ENCODE measurements at places on chromosomes 1 and 21.

DNA sequence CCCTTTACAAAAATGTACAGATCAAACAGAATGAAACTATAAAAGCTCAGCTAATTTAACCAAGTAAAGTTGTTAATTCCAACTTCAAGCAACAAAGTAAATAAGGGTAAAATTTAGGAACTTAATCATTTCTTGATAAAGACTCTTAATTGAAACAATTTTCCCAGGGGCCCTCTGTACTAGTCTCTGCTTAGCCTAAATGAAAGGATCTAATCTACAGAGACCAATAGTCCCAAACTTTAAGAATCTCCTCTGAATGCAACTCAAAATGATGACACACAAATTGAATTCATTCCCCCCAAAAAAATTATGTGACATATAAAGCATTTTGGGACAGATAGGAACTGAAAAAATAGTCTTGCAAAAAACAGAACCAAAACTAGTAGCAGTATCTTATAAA lies 16.6 kb downstream of the EYA3 start:
- no peak for DNase-seq

GRCh38 chr1:195005338-195005737 lies 1602.9 kb downstream of the KCNT2 start:
- no peak for DNase-seq

GRCh38 chr1:212286556-212287131 lies 1.4 kb downstream of the PPP2R5A start:
- no peak for DNase-seq

DNA sequence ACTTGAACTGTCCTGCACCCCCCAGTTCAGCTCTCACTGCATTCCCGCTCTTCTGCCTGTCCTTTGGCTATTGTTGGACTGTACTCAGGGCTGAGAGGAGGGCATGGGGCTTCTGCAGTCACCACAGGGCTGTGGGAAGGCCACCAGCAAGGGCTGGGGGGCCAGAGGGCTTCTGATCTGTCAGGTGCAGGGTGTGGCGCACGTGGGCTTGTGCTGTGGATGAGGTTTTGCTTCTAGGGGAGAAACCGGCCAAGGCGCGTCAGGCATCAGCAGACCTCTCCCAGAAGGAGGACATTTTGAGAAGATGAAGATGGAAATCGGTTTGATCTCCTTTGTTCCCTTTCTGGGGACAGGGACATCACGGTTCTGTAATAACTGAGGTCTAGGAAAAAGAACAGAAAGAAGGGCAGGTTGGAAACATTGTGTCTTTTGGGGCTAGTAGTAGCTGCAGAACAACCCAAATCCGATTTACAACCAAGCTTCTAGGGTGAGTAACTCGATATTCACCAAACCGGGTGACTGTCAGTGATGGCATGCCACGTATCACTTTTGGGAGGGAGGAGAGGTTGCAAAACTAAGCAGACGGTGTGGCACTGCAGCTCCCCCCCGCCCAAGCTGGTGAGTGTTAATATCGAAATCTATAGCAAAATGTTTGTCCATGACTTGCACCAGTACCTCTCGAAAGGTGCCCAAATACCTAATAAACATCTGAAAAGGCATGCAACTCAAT lies 40.9 kb downstream of the AGPAT3 start:
- DNase-seq = no peak

GRCh38 chr1:11507309-11507708 lies 28.4 kb downstream of the DISP3 start:
- no peak for DNase-seq

- peak; percentile 19 for DNase-seq
These were observed 91.2 kb downstream of the SLC45A1 start for GRCh38 chr1:8409106-8409505.

DNA sequence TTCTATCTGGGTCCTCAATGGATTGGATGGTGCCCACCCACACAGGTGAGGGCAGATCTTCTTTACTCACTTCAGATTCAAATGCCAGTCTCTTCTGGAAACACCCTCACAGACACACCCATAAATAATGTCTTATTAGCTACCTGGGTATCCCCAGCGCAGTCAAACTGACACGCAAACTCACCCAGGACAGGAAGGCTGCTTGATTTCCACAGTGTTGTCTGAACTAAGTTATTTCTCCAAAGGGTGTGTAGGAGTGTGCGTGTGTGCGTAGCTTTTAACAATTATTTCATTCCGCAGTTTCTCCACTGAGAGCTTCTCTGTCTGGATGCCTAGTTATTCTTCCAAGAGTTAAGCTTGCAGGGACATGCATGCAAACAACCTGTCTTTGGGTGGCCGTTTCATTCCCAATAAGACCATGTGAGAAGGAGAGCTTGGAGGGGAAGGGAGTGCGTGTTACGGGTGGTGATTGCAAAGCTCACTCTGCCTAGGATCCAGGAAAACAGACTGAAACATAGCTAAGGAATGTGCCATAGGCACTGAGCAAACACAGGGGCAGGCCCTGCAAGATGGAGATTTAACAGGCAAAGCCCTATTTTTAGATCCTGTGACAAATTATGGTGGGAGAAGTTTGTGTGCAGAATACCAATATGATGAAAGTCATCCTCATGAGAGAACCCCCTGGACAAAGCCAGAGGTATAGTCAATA lies 269.7 kb downstream of the DYRK1A start:
- peak; percentile 49 for DNase-seq

- DNase-seq = no peak
These were observed 46.9 kb upstream of the POFUT2 start for GRCh38 chr21:45334591-45335081.

DNA sequence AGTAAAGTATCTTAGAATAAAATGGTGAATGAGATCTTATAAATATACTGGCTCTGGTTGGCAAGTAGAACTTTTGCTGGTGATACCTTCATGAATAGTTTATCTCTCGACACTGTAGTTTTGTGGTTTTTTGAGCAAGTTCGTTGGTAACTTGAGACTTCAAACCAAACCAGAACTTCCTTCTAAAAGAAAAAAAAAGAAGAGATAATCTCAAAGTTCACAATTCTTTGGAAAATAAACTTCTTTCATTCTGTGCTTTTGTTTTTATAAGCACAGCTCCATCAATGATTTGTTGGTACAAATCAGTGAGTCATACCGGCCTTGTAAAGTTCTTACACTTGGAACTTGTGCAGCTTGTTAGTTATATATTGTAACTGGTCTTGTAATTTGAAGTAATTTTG lies 2.3 kb downstream of the HIPK1 start:
- DNase-seq = no peak

GRCh38 chr1:214332946-214333798 lies 52.2 kb downstream of the SMYD2 start:
- no peak for DNase-seq

- peak; percentile 33 for DNase-seq
These were observed 397.9 kb upstream of the TMPRSS15 start for GRCh38 chr21:18801468-18801867.

DNA sequence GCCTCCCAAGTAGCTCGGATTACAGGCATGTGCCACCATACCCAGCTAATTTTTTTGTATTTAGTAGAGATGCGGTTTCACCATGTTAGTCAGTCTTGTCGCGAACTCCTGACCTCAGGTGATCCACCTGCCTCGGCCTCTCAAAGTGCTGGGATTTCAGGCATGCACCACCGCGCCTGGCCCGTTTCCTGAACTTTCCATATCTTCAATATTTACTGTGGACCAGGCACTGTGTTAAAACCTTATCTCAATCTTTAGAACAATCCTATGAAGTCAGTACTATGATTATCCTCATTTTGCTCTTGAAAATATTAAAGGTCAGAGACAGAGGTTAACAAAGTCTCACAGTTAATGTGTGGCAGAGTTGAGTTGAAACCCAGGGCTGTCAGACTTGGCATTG lies 1.6 kb upstream of the ADCY10 start:
- DNase-seq = no peak

- DNase-seq = no peak
These were observed 425.4 kb downstream of the ADGRL2 start for GRCh38 chr1:82226186-82226505.

GRCh38 chr1:4170548-4171340 lies 270.7 kb upstream of the C1orf174 start:
- no peak for DNase-seq

GRCh38 chr1:3999941-4000735 lies 100.1 kb upstream of the C1orf174 start:
- no peak for DNase-seq

DNA sequence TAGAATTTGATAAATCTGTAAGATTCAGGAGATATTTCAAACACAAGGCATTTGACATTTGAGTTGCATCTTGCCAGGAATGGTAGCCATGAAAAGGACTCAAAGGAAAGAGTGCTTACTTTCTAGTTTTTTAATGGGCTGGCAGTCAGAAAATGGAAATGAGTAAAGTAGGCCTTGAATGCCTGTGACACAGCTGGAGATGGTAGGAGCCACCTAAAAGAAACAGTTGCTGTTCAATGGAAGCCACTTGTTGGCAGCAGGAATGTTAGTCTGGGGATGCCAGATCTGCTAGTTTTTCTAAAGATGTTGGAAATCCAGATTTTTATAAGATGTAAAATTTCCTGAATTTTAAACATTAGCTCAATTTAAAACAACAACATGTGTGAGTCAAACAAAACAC lies 43.6 kb downstream of the CACHD1 start:
- DNase-seq = no peak

DNA sequence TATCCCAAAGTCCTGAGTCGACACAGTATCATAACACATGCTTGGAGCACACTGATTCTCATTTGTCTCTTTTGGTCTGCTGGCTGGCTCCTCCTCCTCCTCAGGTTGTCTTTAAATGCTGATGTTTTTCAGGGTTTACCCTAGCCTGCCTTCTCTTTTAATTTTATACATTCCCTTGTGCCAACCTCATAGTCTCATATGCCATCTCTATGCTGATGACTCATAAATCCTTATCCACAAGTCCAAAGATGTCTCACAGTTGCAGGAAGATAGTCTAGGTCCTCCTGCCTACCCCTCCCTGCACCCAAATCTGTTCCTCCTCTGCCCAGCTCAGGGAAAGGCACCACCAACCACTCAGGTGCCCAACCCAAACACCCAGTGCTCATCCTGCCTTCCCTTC lies 108.3 kb downstream of the SIPA1L2 start:
- peak; percentile 11 for DNase-seq

- DNase-seq = no peak
These were observed 13.2 kb downstream of the KRTAP26-1 start for GRCh38 chr21:30306884-30307283.

DNA sequence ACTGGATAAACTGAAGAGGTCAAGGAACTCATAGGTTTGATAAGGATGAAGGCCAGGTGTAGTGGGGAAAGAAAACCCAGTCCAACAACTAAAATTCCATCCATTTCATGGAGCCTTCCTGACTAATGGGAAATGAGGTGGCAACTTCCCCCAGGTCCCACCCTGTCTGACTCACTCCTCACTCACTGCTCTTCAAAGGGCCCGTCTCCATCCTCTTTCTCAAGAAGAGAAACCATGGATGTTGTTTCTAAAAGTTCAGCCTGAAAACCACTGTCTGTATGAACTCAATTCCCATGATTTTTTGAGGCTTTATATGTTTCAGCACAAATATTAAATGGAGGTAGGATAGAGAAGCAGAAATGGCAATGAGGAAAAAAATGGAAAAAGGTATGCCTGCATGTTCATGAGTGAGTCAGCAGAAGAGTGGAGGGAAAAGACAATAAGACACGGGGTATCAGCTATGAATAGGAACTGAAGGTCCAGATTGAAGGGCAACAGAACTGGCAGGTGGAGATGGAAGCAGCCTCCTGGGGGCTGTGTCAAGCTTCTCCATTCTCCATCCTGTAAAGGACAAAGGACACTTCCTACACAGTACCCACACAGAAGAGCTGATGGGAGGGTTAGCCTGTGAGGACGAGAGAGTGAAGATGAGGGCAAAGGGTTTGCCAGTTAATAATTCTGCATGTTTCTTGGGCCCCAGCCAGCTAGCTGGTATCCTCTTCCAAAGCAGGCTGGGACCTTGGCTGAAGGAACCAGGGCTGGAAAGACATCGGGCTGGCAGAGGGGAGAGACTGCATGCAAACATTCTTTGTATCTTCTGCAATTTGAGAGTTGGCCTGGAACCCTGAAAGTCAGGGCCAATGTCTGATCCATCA lies 5.5 kb upstream of the ELOVL1 start:
- peak; percentile 86 for DNase-seq

- DNase-seq = no peak
These were observed 188.5 kb downstream of the PRDM2 start for GRCh38 chr1:13888351-13888986.

DNA sequence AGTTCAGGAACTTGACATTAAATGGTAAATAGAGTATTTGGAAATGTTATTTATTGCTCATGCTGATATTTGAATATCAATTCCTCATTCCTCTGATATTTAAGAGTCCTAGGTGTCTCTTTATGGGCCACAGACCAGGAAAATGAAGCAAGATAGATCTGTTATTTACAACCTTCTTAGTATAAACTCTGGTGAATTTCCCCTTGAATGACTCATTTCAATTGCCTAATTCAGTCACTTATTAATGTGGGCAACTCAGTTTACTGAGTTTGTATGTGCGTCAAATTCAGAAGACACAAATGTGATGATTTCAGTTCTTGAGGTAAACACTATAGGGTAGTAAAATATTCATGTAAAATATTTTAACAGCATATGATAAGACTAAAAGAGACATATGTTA lies 1404.4 kb upstream of the PRMT6 start:
- DNase-seq = no peak

GRCh38 chr1:216032961-216033614 lies 390.2 kb downstream of the USH2A start:
- no peak for DNase-seq

- DNase-seq = no peak
These were observed 65.4 kb downstream of the SYDE2 start for GRCh38 chr1:85135392-85135798.

DNA sequence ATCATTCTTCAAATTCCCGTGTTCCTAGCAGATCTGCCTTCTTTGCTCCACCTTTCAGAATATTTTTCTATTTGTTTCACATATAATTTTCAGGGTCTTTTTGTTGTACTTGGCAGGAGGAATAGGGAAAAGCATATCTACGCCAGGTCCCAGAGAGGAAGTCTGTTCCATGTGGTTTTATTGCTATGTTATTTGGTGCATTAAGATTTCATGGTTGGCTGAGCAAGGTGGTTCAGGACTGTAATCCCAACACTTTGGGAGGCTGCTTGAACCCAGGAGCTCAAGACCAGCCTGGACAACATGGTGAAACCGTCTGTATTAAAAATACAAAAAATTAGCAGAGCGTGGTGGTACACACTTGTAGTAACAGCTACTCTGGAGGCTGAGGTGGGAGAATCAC lies 36.1 kb downstream of the COL6A1 start:
- DNase-seq = no peak

GRCh38 chr1:27074175-27074780 lies 61.6 kb upstream of the TENT5B start:
- no peak for DNase-seq

DNA sequence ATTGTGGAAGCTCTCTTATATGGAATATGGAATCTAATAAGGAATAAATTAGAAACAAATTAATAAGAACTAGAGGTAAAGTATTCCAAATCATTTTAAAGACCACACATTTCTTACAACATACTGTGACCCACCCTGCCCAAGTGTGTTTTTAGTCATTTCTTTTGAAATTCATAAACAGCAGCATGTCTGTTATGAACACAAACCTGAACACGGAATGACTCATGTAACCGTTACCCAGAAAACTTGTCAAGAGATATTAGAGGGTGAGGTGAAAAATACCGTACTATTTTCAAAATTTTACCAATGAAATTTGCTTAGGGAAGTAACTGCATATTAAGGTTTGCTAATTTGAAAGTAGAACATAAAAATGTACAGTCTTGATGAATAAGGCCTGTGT lies 48.4 kb downstream of the SNX7 start:
- no peak for DNase-seq

GRCh38 chr1:8274352-8274751 lies 43.6 kb upstream of the SLC45A1 start:
- DNase-seq = no peak

Data from NCI-H226 (cell line).